ENCODE measurements at places on chromosomes 5 and 9.

DNA sequence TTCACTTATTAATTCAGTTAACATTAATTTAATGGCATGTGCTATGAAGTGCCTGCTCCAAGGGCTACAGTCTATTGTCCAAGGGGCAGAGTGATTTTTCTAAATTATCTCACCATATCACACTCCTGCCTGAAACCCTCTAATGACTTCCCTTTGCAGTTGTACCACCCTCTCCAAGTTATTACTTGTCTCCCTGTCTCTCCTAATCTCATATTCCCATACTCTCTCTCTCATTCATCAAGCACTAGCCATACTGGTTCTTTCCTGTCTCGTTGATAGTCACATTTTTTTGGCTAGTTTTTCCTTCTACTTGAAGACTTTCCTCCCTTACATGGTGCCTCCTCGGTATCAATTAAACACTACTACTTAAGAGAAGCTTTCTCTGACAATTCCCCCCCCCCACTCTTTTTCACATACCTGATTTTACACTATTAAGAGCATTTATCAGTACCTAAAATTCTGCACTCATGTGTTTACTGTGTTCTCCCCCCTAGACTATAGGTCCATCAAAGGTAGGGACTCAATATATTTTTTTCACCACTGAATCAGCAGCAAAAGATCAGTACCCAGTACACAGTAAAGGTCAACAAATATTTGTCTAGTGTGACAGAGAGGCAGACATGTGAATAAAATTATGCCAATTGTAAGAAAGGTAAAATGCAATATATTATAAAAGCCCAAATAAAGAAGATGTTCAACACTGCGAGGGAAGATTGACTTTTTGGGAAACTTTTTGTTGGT lies 19.0 kb downstream of the RICTOR start:
- no peak for DNase-seq

- peak; percentile 89 for DNase-seq
These were observed 330 bp downstream of the TBC1D2 start for GRCh38 chr9:98255061-98255577.

DNA sequence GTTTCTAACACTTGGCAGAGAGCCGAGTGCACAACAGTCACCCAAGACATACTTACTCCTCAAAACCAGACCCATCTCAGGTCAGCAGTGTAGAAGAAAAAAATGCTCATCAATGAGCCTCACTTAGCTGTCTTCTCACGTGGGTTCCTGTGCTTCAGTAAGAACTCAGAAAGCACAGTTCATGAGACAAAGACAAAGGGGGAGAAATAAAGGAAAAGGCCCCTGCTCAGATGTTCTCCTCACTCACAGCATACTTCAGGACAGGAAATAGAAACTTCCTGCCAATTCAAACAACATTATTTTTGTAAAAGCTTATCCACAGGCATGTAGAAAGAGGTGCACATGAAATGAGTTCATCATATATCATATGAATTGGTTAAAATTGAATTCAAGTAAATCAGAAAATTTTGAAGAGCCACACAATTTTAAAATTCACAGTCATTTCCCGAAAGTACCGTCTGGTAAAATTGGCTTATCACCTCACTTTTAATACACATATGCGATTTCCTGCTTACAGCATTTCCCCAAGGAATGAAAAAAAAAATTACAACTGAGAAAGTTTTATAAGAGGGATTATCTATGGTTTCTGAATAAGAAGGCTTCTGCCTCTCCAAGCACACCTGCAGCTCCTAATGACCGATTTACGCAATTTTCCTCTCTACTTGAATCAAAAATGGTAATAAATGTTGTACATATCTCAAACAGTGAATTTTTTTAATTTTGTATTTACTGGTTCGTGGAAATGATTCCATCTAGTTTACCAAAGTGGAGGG lies 328.3 kb downstream of the TMEM167A start:
- no peak for DNase-seq

GRCh38 chr5:68269820-68270219 lies 54.3 kb downstream of the PIK3R1 start:
- no peak for DNase-seq

All from vagina (tissue), 2 donors.